Activated CD8-positive, alpha-beta T cell treated with anti-CD3 and anti-CD28 coated beads for 36 hours (primary cell): ENCODE measurements at places on chromosomes 7 and 10. TPM values are rescaled to one million over a fixed set of nuclear protein-coding genes. Genes with fewer than 3 reads are reported as not detected.

GRCh38 chr7:904847-905246 is 28.5 kb downstream of the GET4 start:
- no peak for DNase-seq

DNA sequence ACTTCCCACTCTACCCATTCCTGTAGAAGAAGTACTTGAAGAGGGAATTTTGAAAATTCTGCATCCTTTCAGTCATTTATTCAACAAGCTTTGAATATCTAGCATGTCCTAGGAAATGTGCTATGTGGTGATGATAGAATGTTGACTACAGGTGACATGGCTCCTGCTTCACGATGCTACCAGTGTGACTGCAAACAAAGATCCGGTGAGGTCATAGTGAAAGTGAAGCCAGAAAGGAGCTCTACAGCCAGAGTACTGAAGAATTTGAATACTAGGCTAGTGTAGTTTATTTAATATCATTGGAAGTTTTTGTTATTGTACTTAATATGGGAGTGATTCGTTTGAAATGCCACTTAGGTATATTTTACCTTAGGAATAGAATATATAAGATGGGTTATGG is 348.1 kb downstream of the TFEC start:
- no peak for DNase-seq

Gene NFE2L3
- 22.6 TPM for total RNA-seq

Gene TMEM140
- total RNA-seq = 7.6 TPM
